IPS-NIHi11 (cell line): ENCODE measurements at places on chromosomes 11 and 22.

DNA sequence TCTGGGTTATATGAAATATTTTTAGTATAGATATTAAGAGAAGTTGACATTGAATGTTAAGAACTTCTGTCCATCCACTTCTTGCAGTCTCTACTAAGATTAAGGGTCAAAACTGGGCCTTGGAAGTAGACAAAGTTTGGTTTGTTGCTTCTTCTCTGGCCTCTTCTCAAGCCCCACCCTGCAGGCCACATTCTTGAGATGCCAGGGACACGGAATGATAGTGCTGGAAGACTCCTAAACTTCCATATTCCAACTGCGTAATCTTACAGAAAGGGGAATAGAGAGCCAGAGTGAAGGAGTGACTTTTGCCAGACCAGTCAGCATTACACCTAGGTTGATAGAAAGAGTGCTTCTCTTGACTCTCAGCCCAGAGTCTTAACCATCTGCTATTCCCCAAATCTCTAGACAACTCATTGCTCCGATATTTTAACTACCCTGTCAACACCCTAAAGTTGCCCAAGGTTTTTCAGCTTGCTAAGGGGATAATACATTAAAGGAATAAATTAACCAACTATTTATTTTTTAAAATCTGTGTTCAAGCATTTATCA is 136.4 kb upstream of the SYN3 start:
- DNase-seq: no peak

- DNase-seq: no peak
Measured at GRCh38 chr11:62747475-62748160, 6.3 kb downstream of the ZBTB3 start.

DNA sequence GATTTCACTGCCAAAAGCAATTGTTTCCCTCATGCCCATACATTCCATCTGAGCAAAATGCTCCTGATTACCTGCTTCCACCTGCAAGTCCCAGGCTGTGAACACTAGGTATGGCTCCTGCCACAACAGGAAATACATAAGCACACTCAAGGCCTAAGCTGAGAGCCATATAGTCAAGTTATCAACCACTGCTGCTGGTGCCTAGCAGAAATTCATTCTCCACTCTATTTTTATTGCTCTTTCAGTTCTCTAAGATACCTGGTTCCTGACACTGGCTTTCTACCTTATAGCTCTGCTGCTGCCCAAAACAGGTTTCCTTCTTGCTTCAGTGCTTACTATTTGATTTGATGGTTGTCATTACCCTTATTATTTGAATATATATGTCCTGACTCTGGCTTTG is 31.6 kb downstream of the SLC36A4 start:
- DNase-seq: no peak

DNA sequence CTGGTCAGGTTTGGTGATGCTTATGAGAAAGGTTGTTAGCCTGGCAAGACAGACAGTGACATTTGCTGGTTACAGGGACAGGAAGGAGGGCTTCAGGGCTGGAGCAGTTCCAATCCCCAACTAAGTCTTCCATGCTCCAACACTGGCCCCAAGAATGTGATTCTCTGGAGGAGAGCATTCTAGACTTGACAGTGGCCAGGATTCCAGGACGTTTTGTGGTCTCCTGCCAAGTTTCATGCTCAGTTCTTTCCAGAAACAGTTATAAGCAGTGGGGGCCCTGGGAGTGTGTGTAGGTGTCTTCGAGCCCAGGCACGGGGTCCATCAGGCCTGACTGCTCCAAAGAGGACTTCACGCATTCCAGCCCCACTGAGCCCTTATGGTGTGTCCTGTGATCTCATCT is 8.9 kb upstream of the GRK3 start:
- DNase-seq: no peak

DNA sequence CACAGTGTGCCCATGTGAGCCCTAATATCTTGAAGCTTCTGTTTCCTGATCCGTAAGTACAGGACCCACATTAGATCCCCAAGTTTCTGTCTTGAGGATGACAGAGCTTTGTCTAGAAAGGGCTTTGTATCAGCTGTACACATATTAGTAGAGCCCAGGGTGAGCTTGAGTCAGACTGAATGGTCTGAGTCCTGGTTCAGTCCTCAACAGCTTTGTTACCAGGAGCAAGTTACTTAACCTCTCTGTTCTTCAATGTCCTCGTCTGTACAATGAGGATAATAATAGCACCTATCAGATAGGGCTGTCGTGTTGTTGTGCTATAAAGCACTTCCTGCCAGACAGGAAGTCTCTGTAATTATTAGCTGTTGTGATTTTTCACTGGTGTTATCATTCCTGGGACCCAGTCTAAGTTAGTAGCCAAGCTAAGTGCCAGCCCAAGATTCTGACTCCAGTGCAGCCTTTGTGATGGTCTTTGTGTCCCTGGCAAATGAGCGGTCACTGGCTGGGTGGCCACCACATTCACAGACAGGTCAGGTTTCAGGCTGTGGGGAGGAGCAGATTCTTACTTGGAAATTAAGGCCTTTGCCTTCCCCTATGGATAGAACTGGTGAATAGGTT is 6.8 kb downstream of the TOM1 start:
- no peak for DNase-seq

- no peak for DNase-seq
Measured at GRCh38 chr11:126996036-126996804, 4.3 kb downstream of the KIRREL3 start.

DNA sequence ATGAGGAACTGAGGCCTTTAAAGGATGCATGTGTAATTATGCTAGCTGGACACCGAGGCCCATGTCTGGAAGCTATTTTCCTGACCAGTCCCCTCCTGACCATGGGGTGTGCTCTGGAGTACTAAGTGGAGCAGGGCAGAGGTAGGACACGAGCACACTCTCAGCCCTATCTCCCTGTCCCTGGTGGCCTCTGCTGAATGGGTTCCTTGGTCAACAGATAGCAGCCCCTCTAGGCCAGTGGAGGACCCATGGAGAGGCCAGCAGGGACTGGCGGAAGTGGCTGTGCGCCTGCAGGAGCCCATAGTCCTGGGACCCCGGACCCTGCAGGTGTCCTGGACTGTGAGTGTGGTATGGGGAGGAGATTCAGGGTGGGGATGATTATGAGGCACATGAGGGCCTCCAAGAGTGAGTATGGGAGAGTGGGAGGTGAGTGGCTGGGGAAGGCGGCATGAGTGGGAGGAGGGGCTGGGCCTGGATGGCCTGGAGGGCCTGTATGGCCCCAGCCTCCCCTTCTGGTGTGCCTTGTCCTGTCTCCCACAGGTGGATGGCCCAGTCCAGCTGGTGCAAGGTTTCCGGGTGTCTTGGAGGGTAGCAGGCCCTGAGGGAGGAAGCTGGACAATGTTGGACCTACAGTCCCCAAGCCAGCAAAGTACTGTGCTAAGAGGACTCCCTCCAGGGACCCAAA is 9.5 kb downstream of the ROBO3 start:
- DNase-seq: no peak

GRCh38 chr22:30277547-30278344 is 11.1 kb upstream of the OSM start:
- DNase-seq: no peak

DNA sequence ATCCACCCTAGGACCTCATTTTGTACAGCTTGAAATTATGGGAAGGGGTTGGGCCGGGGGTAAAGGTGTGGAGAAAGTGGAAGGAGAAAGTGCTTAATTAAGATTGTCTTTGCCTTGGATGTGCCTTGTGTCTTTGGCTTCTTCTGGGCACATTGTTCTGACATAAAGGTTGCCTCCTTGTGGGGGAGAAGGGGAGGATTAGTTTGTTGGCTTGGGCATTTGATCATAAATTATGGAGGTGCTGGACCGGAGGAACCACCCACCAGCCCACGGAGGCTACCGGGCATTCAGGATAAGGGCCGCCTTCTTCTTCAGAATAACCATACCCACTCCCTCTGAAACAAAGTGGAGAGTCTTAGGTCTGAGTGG is 1.3 kb downstream of the PAFAH1B2 start:
- DNase-seq: peak; percentile 40
